ENCODE measurements at places on chromosomes 6 and 20. TPM values are rescaled to one million over a fixed set of nuclear protein-coding genes. Genes with fewer than 3 reads are reported as not detected.

The IL20RA gene
- not detected for total RNA-seq

The VSX1 gene
- not detected for total RNA-seq

The CTCFL gene
- total RNA-seq, result 0.34 TPM

GRCh38 chr20:59007665-59008511 lies 834 bp upstream of the CTSZ start:
- peaks cover 9% of the 10 kb centered on the region for H3K4me1 ChIP-seq
- H3K27me3 ChIP-seq, result peaks cover 11% of the 10 kb centered on the region
- no peak overlapping the region for H3K4me3 ChIP-seq
- no peak for DNase-seq
- H3K27ac ChIP-seq, result no peak overlapping the region
- H3K36me3 ChIP-seq, result no peaks in the 10 kb centered on the region

DNA sequence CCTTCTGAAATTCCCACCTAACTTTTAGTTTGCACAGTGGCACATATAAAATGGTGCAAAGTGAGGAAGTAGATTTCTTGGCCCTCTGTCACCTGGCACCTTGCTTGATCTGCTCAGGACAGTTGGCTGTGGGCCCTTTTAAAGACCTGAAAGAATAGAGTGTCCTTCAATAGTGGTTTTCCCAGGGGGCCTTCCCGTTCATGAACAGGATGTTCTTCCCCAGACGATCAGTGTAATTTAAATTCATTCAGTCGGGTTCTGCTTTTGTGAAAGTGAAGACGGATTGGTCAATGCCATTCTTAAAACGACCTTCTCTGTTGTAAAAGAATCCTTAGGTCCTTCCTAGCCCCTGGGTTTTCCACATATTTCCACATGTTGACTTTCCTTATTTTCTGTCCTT lies 178.5 kb downstream of the SASH1 start:
- H3K27me3 ChIP-seq, result no peaks in the 10 kb centered on the region
- H3K4me3 ChIP-seq, result no peak overlapping the region
- DNase-seq, result no peak
- no peak overlapping the region for H3K27ac ChIP-seq

GRCh38 chr6:152110886-152111820 lies 303.7 kb downstream of the ESR1 start:
- H3K36me3 ChIP-seq, result no peaks in the 10 kb centered on the region
- no peaks in the 10 kb centered on the region for H3K27me3 ChIP-seq
- H3K4me1 ChIP-seq, result peaks cover 16% of the 10 kb centered on the region
- no peak for DNase-seq

DNA sequence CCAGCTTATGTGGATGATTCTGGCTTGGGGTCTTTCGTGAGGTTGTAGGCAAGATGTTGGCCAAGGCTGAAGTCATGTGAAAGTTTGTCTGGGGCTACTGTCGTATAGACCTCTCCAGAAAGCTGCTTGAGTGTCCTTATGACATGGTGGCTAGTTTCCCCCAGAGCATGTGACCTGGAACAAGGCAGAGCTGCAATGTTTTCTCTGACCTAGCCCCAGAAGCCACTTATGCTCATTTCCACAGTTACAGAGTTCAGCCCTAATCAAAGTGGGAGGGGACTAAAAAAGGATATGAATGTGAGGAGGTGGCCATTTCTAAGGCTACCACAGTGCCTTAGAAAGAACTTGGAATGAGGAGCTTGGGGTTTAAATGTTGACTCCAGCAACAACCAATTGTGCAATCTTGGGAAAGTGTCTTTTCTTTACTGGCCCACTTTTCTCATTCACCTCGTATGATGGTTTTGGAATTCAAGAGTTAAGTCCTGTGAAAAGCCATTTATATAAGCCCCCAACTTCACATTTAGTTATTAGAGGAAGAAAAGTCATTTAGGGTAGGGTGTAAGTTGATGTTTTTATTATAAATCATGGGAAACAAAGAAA lies 5.9 kb upstream of the ASXL1 start:
- no peak for DNase-seq
- no peak overlapping the region for H3K4me3 ChIP-seq
- H3K27ac ChIP-seq, result no peak overlapping the region
- H3K36me3 ChIP-seq, result no peaks in the 10 kb centered on the region
- no peaks in the 10 kb centered on the region for H3K4me1 ChIP-seq
- H3K27me3 ChIP-seq, result peaks cover 5% of the 10 kb centered on the region

DNA sequence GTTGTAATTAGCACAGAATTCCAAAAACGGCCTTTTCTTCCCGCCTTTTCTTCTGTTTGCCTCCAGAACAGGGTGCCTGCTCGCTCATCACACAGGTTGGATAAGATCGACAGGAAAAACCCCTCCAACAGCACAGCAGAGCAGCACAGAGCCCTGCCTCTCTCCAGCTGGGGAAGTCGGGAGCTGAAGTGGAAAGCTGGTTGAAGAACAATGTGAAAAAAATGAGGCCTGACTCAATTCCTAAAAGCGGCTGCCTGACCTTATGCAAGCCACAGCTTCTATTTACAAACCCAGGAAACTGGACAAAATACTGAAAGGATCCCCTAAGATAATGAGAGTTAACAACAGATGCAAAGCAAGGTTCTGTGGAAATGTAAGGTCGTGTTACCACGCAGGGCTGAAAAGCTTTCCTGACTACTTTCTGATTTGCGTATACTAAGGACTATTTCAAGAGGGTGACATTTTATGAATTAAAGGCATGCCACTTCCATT lies 116.9 kb downstream of the TTLL2 start:
- H3K27me3 ChIP-seq, result no peaks in the 10 kb centered on the region
- H3K36me3 ChIP-seq, result peaks cover 5% of the 10 kb centered on the region
- peak overlapping the region; percentile 24 for H3K4me3 ChIP-seq
- peaks cover 63% of the 10 kb centered on the region for H3K4me1 ChIP-seq
- DNase-seq, result peak; percentile 83

- H3K27me3 ChIP-seq, result no peaks in the 10 kb centered on the region
- no peak overlapping the region for H3K4me3 ChIP-seq
- DNase-seq, result no peak
- H3K27ac ChIP-seq, result no peak overlapping the region
Observed at GRCh38 chr20:38873050-38873581, 53.1 kb upstream of the FAM83D start.

All from neural progenitor cell (in vitro differentiated cells).